ENCODE measurements at places on chromosomes 2 and 18.

GRCh38 chr2:8558096-8558495 lies 123.8 kb upstream of the ID2 start:
- DNase-seq = no peak

DNA sequence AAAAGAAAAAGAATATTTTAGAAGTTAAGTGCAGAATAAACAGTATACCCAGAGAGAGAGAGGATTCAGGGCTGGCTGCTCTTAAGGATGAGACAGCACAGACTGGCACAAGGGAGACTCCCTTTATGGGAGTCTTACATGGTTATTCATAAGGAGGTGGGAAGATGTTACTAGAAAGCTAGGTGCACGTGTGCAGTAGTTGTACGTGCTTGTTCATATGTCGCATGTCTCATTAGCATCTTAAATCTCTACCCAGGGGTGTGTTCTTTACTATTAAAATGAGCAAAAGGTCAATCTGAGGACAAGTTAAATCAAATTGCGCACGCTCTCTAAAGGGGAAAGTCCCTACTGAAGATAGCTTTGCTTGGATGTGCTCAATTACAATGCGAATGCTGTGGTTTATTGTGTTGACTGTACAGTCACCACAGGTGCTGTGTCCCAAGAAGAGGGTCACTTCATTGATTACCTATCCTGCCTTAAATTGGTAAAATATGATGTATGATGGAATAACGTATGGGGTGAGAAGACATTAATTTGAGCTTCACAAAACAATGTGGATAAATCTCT lies 368.0 kb upstream of the SPHKAP start:
- no peak for DNase-seq

- DNase-seq = no peak
Observed at GRCh38 chr18:79950515-79951341, 725 bp downstream of the SLC66A2 start.

- DNase-seq = no peak
Observed at GRCh38 chr2:187985923-187986322, 305.8 kb upstream of the GULP1 start.

Measured in stimulated activated CD4-positive, alpha-beta T cell treated with anti-CD3 and anti-CD28 coated beads, TNF-alpha, amount 100 ng/mL, for 48 hours (primary cell).